ENCODE measurements at places on chromosomes 12 and 14.

DNA sequence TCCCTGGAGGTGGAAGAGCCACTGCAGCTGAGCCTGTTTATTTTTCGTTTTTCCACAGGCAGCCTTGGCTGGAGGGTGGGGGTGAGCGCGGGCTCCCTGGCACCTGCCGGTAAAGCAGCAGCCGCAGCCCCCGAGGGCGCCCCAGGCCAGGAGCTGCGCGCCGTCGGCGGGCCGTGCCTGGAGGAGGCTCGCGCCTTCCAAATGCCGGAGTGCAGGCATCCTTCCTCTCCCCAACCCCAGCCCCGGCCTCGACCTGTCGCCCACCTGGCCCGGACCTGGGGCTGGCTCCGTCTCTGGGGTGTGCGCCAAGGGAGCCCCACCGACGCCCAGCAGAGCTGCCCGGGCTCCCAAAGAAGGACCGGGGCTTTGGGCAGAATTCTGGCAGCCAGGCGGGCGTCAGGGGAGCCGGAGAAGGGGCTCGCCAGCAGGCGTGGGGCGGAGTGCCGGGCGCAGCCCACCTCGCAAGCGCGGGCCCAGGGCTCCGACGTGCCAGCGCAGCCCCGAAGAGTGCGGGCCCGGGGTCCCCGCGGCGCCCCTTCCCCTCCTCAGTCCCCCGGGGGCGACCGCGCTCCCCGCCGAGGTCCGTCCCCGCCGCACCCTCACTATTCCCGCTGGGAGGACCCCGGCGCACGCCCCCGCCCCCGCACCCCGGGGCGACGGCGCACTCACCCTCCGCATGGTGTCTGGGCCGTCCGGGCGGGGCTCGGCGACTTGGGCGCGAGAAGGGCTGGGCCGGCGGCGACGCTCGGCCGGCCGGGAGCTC, 130.3 kb downstream of the NDUFA12 start:
- DNase-seq: no peak

GRCh38 chr12:47591361-47591791, 114.5 kb downstream of the RPAP3 start:
- no peak for DNase-seq

- DNase-seq: no peak
Measured at GRCh38 chr14:55979096-55979495, 139.1 kb upstream of the PELI2 start.

DNA sequence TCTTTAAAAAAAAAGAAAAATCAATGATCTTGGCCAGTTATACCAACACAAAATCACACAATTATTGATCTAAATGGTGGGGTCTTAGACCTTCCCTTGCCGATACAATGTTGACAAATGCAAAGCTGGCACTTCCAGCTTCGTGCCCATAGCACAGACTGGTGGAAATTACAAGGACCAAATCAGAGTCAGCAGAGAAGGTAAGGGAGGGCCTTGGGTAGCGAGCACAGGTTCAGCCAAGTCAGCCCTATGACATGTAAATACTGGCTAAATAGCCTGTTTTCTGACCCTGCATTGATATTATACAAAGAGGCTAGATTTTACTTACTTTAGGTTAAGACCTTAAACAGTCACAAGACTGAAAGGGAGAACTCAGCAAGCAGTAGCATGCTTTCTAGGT, 30.3 kb upstream of the WDR89 start:
- DNase-seq: no peak

- no peak for DNase-seq
Measured at GRCh38 chr12:64890873-64891468, 66.5 kb downstream of the TBC1D30 start.

- DNase-seq: no peak
Measured at GRCh38 chr14:36521598-36522345, 1.7 kb upstream of the NKX2-1 start.

DNA sequence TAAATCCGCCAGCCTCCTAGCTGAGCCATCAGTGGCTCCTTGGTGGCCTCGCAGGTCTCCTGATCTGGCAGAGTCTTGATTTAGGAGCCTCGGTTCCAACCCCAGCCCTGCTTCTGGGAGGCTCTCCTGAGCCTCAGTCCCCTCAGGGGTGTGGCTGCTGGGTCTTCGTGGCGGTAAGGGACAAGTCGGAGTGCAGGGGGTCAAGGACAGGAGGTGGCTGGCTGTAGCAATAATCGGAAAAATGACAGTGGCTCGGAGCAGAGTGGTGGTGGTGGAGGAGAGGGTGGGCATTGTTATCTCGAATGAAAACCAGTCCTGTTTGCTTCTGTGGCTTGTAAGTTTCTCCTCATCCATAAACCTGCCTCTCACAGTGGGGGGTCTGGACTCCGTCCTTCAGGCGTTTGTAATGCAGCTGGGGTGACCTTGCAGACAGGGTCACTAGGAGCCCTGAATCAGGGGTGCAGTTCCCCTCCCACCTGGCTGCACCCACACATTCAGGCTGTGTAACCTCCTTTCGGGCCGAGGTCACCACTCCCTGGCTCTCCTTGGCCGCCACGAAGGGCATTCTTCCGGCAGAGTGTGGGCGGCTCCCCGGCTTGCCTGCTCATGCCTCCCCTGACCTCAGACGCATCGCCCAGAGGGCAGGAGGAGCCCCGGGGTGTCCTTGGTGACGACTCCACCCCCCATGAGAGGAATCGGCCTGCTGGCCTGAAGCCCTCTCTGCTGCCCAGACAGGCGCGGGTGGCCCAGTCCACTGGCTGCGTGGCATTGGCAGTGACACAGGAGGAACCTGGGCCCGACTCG, 8.1 kb downstream of the BCL7A start:
- DNase-seq: no peak

GRCh38 chr12:2689879-2690278, 104.9 kb upstream of the FKBP4 start:
- DNase-seq: no peak

DNA sequence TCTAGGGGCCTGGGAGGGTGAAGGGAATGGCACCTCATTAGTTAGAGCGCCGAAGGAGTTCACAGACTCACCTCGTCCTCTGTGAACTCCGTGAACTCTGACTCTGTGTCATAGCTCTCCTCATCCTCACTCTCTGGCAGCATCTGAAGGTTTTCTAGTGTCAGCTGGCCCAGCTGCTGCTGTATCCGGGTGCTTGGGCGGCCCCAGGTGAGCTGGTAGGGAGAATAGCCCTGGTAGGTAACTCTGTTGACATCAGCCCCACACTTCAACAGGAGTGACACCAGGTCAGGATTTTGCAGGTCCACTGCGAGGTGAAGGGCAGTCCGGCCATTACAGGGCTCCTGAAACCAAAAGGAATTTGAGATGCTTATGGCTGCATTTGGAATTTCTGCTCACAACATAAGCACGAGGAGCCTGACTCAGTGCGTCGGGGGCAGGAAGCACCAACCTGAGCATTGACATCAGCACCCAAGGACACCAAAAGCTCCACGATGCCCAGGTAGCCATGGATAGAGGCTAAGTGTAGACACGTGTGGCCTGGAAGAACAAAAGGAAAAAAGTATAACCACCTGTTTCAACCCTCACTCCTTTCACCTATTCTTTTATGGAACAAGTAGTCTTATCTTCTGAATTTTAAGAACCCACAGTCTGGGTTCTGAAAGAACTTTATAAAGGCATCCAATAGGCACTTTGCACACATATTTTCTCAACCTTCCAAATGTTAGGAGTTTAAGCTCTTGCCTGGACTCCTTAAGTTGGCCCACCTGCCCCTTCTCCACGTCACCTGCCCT, 2.0 kb downstream of the NFKBIA start:
- DNase-seq: no peak

GRCh38 chr12:57175428-57176138, 28.2 kb upstream of the LRP1-AS start:
- DNase-seq: no peak

- DNase-seq: no peak
Measured at GRCh38 chr14:37865719-37866549, 270.5 kb downstream of the TTC6 start.

DNA sequence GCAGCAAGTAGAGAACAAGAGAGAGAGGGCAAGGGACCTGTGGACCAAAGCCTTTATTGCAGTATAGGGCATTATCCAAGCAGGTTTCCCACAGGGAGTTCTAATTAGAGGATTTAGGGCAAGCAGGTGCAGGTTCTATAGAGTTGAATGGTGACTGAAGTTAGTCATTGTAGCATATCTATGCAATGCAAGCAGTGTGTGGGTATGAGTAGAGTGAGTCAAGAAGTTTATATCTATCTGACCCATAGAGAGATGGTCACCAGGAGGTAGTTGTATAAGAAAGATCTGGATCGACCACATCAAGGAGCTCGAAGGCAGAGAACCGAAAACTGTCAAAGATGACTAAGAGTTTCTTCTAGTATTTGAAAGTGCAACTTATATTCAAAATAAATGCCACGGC, 167.3 kb downstream of the PLCZ1 start:
- no peak for DNase-seq

DNA sequence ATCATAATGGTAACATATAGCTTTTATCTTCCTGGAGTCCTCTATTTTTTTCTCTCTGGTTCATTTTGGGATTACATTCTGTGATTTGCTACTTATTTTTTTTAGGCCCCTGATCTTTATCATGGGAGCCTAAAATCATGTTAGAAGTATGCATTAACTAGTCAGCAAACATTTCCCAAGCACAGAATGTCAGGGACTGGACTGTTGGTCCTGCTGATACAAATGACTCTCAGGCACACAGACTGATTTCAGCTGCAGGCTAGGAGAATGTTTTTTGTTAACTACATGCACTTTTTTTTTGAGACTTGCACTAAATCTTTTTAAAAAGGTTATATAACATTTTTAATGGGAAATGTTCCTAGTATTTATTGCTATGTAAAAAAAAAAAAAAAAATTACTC, 131.1 kb downstream of the ACSS3 start:
- DNase-seq: no peak

- DNase-seq: peak; percentile 35
Measured at GRCh38 chr12:92108651-92109050, 37.0 kb downstream of the BTG1 start.
